Stimulated activated CD8-positive, alpha-beta memory T cell treated with anti-CD3 and anti-CD28 coated beads, Interleukin-12 subunit alpha, Interleukin-12 subunit beta, amount 100 ng/mL, for 1 hour (primary cell): ENCODE measurements at places on chromosomes 11 and 22.

DNA sequence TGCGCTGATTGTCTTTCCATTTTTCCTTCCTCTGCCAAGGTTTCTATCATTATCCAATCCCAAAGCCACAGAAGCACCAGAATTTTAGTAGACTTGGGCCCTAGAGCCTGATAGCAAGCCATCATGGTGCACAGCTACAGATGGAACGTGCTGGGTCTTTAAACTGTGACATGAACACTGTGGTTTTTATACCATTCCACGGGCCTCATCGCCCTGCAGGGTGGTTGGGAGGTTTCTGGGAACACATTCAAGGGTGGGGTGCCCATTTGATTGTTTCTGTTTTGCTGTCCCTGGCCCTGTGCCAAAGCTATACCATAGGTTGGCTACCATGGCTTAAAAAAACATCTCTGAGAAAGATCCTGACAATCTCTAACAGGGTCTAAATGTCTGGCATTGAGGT, 151.9 kb downstream of the CACNA1I start:
- no peak for DNase-seq

GRCh38 chr11:16186680-16187079, 169.7 kb downstream of the SOX6 start:
- DNase-seq, result no peak

- DNase-seq, result no peak
Measured at GRCh38 chr22:21818487-21819182, 48.8 kb downstream of the MAPK1 start.

GRCh38 chr22:49533886-49534285, 293.8 kb downstream of the BRD1 start:
- no peak for DNase-seq

DNA sequence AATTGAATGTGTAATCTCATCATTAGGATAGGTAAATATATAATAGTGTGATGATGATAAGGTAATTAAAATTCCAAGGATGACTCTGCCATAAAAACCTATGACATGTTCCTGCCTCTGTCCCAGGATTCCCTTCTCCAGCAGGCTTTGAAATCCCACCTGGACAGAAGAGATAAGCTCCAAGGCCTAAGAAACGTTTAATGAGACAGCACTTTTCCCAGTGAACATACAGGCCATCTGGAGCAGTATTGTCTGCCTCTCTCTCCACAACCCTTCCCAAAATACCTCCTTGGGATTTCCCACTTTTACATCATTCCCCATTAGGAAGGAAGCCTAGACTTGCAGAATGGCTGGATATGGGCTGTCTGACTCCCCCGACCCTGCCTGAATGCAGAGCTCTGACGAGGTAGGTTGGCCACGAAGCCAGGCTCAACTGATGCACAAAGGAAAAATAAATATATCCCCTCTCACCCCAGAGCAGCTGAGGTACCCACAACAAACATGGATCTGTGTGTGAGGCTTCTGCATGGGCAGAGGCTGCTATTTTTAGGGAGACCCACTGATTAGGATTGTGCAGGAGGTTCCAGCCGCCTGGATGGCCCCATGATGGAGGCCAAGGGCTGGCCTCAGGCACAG, 71.0 kb downstream of the TMPRSS5 start:
- DNase-seq, result no peak

DNA sequence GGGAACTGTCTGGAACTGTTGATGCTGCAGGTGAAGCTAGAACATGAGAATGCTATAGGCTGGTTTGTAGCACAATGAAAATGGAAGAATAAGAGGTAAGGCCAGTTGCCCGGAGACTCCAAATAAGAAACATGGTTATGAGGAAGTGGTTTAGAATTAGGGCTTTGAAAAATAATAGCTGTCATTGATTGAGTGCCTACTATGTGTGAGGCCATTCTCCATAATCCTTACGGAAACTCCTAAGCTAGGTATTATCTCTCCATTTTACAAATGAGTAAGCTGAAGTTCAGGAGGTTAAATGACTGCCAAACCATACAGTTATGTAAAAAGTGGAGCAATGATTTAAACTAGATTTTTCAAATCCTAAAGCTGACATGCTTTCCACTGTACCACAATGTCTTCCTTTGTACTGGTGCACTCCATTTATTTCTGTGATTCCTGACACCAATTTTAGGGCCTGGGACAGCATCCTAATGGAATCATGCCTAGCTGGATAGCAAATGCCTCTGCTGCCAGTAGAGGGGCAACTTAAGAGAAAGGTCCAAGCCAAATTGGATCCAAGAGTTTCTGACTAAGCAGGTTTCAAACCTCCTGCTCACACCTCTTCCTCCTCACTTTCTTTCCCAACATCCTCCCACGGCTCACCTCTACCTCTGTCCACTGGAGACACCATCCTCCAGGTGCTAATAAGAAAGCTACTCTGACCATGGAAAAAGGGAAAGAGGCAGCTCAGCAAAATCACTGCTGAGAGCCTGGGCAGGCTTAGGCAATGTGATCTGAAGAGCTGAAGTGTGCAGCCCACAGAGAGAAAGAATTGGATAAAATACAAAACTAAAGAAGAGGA, 46.9 kb upstream of the PICALM start:
- no peak for DNase-seq

GRCh38 chr11:61793083-61793828, 545 bp downstream of the FEN1 start:
- DNase-seq, result no peak

GRCh38 chr11:110425751-110426545, 3.8 kb upstream of the FDX1 start:
- no peak for DNase-seq

DNA sequence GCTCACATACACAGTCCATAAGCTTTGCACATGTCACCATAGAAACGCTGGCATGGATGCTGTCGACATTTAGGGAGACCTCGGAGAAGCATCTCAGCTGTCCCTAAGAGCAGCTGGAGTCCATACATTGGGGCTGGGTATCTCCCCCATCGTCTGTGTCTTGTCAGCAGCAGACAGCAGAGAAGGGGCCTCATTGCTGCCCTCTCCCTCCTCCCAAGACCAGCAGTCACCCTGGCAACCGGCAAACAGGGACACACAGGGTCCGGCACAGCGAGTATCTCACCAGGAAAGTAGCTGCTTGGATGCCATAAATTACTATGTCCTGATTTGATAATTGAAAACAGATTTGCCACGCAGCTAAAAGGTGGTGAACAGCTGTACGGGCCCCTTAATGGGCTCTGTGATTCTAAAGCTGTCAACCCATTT, 84.4 kb downstream of the CD44 start:
- DNase-seq, result no peak

- no peak for DNase-seq
Measured at GRCh38 chr11:7694235-7694634, 12.0 kb downstream of the OVCH2 start.

GRCh38 chr22:37353839-37354238, 71.5 kb downstream of the CYTH4 start:
- DNase-seq, result no peak
